ENCODE measurements at places on chromosomes 6 and 20.

- no peak for DNase-seq
These were observed 103.5 kb downstream of the EDN3 start for GRCh38 chr20:59403962-59404314.

GRCh38 chr6:37868447-37868825 is 48.9 kb downstream of the ZFAND3 start:
- no peak for DNase-seq

DNA sequence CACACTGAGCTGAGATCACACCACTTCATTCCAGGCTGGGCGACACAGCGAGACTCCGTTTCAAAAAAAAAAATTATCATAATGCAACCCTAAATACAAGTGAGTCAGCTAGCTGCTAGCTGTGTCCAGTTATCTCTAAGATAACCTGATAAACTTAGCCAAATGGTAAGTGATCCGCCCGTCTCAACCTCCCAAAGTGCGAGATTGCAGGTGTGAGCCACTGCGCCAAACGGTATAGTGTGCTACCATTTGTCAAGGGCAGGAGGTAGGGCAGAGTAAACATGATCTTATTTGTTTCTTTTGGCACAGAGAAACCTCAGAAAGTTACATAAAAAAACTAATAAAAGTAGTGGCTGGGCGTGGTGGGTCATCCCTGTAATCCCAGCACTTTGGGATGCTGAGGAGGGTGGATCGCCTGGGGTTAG is 4.7 kb upstream of the C6orf132 start:
- DNase-seq = no peak

DNA sequence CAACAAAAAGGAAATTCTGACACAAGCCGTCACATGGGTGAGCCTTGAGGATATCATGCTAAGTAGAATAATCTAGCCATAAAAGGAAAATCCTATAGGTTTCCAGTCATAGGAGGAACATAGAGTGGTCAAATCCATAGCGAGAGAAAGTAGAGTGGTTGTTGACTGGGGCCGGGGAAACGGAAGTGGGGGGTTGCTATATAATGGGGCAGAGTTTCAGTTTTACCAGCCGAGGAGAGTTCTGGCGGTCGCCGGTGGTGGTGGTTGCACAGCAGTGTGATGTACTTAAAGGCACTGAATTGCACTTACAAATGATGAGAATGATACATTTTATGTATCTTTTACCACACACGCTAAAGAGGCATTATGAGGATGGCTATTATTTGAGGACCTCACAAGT is 4.9 kb downstream of the GPR31 start:
- no peak for DNase-seq

DNA sequence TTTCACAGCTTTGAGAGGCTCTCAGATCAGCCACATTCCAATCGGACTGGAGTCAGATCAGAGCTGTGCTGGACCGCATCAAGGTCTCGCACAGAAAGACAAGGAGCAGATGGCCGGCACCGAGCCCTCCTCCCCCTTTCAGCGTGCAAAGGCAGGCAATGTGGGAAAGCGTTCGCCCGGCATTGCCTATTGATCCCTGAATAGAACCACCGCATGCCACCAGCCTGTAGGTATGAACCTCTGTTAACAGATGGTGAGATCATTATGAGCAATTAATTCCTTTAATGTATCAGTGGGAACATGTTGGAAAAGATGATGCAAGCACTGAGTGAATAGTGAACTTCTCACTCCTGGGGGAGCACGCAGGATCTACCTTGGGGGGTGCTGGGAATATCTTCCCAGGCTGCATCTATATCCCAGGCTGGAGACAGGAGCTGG is 117.5 kb upstream of the ID4 start:
- DNase-seq = no peak

GRCh38 chr6:113995634-113996033 is 24.7 kb upstream of the HDAC2 start:
- DNase-seq = peak; percentile 72

DNA sequence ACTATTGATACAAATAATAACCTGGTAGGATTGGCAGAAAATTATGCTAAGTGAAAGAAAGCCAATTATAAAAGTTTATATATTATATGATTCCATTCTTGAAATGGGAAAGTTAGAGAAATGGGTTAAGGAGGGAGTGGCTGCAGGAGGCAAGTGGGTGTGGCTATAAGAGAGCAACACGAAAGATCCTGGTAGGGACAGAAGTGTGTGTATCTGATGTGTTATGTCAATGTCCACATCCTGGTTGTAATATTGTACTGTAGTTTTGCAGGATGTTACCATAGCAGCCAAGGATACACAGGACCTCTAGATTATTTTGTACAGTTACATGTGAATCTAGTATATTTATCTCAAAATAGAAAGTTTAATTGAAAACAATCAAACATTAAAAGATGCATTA is 46.8 kb downstream of the SNX5 start:
- no peak for DNase-seq

Measured in BE2C (cell line).